Activated CD4-positive, alpha-beta T cell treated with anti-CD3 and anti-CD28 coated beads, Interleukin-2, amount 10 ng/mL, durations not matched to agents 7 days and 5 days (primary cell): ENCODE measurements at places on chromosomes 12 and 14. TPM values are rescaled to one million over a fixed set of nuclear protein-coding genes. Genes with fewer than 3 reads are reported as not detected.

GOLGA5 gene
- total RNA-seq, result 23.1 TPM

NT5DC3 gene
- 4.3 TPM for total RNA-seq

LMO3 gene
- total RNA-seq, result not detected

CYP27B1 gene
- total RNA-seq, result 1.9 TPM

GRCh38 chr14:76123426-76124225 is 28.1 kb upstream of the GPATCH2L start:
- no peaks in the 10 kb centered on the region for H3K36me3 ChIP-seq
- H3K27me3 ChIP-seq, result no peaks in the 10 kb centered on the region
- no peaks in the 10 kb centered on the region for H3K4me1 ChIP-seq
- DNase-seq, result no peak
- no peak overlapping the region for H3K4me3 ChIP-seq
- H3K27ac ChIP-seq, result no peak overlapping the region

GRCh38 chr14:50091240-50091913 is 25.0 kb downstream of the VCPKMT start:
- H3K27ac ChIP-seq, result no peak overlapping the region
- peaks cover 44% of the 10 kb centered on the region for H3K36me3 ChIP-seq
- no peak for DNase-seq

DNA sequence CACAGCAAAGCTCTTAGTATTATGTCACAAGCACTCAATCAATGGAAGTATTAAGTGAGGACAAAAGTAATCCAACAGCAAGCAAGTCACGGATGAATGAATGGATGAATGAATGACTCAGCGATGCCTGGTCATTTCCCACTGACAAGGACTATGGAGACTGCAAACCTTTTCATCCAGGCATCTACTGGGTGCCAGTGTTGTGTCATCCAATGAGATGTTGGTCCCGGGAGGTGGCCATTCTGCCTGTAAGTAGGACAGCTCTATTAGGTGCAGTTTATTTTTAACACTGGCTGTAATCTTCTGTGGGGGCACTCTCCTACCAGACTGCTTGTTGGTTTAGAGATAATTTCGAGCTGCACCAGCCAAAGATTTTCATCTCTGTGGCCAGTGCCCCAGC is 39.4 kb downstream of the STAB2 start:
- DNase-seq, result no peak
- no peak overlapping the region for H3K4me3 ChIP-seq
- no peaks in the 10 kb centered on the region for H3K36me3 ChIP-seq
- H3K4me1 ChIP-seq, result no peaks in the 10 kb centered on the region
- H3K27ac ChIP-seq, result no peak overlapping the region

- H3K27ac ChIP-seq, result no peak overlapping the region
- peaks cover 3% of the 10 kb centered on the region for H3K4me1 ChIP-seq
- H3K4me3 ChIP-seq, result no peak overlapping the region
- H3K36me3 ChIP-seq, result peaks cover 35% of the 10 kb centered on the region
These were observed 52.2 kb upstream of the CFL2 start for GRCh38 chr14:34766606-34767005.

DNA sequence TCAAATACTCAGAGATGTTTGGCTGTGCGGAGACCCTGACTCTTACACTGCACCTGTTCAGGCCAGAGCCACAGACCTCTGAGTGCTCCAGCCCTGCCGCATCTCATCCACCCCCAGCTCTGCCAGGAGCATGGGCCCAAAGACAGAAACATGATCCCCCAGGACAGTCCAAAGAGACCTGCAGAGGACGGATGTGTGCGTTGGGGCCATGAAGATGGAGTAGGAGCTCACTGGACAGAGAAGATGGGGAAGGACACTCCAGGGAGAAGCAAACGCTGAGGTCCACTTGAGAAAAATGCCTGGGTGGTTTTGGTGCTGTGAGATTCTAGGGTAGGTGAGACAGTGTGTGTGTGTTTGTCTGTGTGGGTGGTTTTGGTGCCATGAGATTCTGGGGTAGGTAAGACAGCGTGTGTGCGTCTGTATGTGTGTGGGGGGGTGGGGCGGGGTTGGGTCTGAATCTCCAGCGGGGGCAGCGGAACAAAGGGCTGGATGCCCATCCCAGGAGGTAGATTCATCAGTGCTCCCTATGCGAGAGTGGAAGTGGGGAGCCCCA is 818 bp upstream of the HHIPL1 start:
- H3K27me3 ChIP-seq, result peaks cover 25% of the 10 kb centered on the region
- H3K4me3 ChIP-seq, result no peak overlapping the region
- no peak for DNase-seq
- H3K4me1 ChIP-seq, result no peaks in the 10 kb centered on the region

DNA sequence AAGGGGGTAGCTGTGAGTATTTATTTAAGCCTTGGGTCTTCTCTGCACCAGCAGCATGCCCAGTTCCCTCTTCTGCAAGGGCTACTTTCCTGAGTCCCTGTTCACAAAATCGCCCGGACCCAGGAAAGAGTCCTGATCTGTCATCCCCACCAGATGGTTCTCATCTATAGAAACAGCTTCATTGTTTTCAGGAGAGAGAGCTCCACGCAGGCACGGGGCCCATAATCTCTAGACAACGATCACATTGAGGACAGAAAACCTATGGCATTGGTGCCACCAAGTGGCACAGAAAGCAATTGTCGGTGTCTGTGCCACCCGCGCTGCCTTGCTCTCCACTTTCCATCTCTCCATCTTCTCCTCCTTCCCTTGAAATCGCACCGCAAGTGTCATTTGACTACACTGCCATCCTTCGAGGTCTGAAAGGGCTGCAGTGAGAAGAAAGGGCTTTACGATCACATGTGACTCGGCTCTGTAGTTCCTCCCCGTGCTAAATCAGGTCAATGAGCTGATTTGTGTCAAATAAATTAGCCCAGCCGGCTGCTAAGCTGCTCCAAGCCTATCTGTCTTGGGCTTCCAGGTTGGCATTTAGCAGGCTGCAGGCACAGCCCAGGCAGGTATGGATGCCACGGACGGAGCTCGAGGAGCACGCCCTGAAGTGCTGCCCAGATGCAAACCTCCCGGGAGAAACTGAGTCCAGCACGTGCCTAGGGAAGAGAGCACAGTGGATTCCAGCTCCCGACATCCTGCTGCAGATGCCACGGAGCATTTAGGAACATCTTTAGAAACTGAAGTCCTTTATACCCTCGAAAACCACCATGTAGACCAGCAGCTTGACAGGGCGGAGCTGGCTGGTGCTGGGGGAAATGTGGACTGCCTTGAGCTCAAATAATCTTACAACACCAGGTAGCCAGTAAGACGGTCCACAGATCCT is 28.8 kb downstream of the SPRING1 start:
- H3K27ac ChIP-seq, result no peak overlapping the region
- DNase-seq, result peak; percentile 57

- H3K4me1 ChIP-seq, result no peaks in the 10 kb centered on the region
- H3K27ac ChIP-seq, result no peak overlapping the region
- DNase-seq, result no peak
These were observed 66.3 kb downstream of the OTX2 start for GRCh38 chr14:56744016-56744415.

DNA sequence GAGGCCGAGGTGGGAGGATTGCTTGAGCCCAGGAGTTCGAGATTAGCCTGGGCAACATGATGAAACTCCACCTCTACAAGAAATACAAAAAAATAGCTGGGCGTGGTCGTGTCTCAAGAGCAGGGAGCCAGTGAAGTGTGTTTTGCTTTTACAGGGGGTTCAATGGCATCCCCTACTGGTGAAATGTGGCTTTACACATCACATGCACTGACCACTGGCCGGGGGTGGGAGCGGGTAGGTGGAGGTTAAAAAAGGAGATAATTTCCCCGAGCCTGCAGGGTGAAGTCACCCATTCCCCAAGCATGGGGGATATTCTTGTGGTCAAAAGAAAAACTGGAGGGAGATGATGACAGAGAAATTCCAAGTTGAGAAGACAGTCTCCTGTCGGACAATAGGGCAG is 63.6 kb upstream of the PWP1 start:
- H3K27me3 ChIP-seq, result no peaks in the 10 kb centered on the region
- H3K27ac ChIP-seq, result no peak overlapping the region
- no peak overlapping the region for H3K4me3 ChIP-seq

GRCh38 chr12:132006056-132006680 is 56.4 kb downstream of the EP400 start:
- no peaks in the 10 kb centered on the region for H3K27me3 ChIP-seq
- peaks cover 28% of the 10 kb centered on the region for H3K36me3 ChIP-seq
- DNase-seq, result no peak
- peak overlapping the region; percentile 52 for H3K27ac ChIP-seq
